ENCODE measurements at places on chromosomes 11 and 22.

GRCh38 chr11:1082346-1082727, 7.7 kb downstream of the MUC2 start:
- no peak for DNase-seq

GRCh38 chr22:46674367-46674781, 54.2 kb downstream of the GRAMD4 start:
- peak; percentile 23 for DNase-seq

- no peak for DNase-seq
These were observed 70.5 kb upstream of the FAT3 start for GRCh38 chr11:92154110-92154509.

GRCh38 chr11:60915248-60915914, 1.4 kb downstream of the TMEM109 start:
- no peak for DNase-seq

GRCh38 chr11:73246303-73246702, 25.8 kb upstream of the P2RY6 start:
- DNase-seq = no peak

DNA sequence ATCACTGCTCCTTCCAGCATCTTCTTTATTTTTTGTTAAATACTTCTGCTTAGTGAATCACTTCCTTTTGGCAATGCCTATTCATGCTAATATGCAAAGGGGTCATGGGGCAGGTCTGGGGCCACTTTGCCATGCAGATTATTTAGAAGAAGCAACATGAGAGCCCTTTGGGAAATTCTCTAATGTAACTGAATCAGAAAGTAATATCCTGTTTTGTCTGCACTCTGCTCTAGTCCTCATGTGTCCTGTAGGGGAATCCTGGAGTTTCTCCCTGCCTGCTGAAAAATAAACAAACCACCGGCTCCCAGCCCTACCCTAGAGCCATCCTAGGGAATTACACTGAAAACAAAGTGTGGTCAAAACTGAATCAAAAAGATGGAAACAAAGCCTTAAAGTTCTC, 176.5 kb upstream of the POU2AF2 start:
- DNase-seq = no peak

Measured in esophagus squamous epithelium (tissue), 5 donors.